ENCODE measurements at places on chromosomes 12 and 14.
A peak's percentile ranks its signal among the peaks of the same experiment; 100 is the strongest.

DNA sequence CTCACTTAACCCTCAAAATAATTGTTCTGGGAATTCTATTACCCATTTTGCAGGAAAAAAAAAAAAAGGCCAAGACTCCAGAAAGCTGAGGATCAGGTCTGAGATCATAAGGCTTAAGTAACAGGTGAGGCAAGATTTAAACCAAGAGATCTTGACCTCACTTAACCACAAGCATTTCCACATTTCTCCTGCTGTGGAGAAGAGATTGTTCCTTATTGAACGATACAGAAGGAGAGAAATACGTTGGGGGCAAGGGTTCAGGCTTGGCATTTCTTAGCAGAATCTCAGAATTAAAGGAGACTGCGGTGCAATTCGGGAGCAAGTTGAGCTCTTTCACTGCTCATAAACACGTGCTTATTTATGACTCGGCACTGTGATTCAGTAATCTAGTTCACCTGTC lies 885.3 kb upstream of the TMEM132C start:
- no peak for DNase-seq

GRCh38 chr12:120101182-120101581 lies 15.4 kb downstream of the RAB35 start:
- DNase-seq, result no peak

DNA sequence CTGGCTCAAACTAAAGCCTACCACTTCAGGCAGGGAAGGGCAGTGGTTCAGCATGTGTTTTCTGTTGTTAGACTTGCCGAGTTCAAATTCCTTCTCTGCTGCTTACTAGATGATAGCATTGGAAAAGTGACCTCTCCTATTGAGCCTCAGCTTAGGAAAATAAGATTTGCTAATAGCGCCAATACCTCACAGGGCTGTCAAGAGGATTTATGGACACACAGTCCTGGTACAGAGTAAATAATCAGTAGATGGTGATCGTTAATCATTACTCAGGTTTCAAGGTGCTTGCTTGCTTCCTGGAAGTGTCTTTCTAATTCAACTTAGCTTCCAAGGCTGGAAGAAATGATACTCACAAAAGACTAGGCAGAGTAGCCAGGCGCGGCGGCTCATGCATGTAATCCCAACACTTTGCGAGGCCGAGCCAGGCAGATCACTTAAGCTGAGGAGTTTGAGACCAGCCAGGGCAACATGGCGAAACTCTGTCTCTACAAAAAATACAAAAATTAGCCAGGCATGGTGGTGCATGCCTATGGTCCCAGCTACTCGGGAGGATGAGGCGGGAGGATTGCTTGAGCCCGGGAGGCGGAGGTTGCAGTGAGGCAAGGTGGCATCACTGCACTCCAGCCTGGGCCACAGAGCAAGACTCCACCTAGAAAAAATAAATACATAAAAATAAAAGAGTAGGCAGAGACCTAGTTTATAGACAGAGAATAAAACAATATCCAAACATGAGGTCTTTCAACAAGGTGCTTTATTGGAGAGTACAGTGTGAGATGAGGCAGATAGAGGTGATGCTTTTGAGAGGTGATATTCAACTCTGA lies 6.0 kb downstream of the PLA2G1B start:
- DNase-seq, result no peak

DNA sequence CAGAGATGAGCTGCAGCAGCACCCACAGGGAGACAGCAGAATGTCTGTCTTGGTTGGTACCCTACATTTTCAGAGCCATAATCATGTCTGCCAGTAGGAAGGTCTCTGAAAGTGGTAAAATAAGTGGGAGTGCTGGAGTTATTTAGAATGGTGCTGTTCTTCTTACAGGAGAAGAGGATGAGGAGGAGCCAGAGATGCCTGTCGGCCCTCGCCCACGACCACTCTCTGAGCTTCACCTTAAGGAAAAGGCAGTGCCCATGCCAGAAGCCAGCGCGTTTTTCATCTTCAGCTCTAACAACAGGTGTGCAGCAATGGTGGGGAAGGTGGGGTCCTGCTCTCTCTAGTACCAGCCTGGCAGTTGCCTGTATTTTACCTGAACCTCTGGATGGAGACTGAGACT lies 201.7 kb upstream of the FKBP4 start:
- no peak for DNase-seq

- DNase-seq, result peak; percentile 43
Measured at GRCh38 chr12:39441963-39442830, 723 bp downstream of the KIF21A start.

DNA sequence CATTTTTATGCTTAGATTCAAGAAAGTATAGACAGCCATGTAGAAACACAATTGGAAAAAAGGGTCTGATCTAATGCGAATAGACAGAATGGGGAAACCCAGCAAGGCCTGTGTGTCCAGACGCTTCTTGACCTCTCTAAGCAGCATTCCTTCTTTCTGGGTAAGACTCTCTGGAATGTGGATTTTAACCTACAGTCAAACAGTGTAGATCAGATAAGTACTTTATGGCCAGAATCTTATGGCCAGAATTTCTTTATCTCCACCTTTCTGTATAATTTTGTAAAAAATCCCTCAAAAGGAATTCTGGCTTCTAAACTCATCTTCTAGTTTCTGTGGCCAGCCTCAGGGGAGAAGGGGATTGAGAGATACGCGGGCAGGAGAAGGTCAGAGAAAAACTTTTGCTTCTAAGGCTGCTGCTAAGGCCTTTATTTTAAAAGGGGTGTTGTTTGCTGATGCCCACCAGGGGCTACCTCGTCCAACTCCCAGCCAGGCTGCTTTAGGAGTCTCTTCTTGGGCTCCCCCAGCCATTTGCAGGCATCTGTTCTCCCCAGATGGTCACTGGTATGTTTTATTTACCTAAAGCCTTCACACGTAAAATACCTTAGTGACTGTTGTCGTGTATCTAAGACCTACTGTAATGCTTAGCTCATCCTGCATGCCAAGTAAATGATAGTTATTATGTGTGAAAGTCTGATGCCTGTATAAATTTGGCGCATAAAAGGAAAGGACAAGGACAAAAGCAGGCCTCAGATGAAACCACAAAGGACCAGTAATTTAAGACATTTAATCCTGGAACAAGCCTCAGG lies 68.4 kb downstream of the ANO6 start:
- DNase-seq, result no peak

DNA sequence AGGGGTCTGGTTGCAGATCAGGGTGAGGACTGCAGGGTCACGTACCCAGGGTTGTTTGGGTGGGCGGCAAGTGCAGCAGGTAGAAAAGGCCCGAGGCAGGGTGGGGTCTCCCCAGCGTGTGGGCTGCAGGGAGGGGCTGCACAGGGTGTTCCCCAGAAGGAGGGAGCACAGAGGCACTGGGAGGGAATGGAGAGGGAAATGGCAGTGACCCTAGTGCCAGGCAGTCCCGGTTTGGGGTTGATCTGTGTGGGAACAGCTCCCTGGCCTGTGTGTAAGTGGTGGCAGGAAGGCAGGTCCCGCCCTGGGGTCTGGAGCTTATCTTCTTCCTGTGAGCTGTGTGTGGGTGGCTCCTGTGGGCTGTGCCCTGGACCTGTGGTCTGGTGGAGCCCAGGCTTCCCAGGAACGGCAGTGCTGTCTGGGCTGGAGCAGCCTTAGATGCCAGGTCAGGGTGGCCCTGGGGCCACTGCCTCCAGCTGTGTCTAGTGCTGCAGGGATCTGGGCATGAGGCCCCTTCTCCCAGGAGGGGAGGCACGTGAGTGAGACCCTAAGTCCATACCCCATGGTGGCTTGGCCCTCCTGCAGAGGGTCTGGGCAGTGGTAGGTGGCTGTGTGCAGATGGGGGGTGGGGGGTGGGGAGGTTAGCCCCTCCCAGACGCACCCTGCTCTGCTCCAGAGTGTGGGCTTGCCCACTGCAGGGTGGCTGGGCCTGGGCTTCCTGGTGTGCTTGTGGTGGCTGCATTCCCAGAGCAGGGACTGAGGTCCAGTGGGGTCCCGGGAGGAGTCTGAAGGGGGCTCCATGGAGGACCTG lies 363.5 kb downstream of the TMEM121 start:
- DNase-seq, result no peak

DNA sequence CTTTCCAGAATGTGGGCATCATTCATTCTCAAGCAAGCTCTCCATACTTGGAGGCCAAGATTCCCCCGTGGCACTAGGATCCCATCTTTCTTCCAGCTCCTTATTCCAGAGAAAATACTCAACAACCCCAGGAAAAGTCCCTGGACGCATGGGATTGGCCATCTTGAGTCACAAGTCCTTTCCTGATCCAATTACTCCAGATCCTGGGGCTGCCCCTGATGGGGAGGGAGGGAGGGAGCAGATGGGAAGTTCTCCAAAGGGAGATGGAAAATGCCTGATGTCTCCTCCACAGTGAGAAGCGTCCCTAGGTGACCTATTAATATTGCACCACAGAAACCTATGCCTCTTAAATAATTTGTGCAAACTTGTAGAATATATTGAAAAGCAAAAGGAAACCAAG lies 12.4 kb upstream of the KCNK13 start:
- no peak for DNase-seq

GRCh38 chr14:93309427-93309966 lies 23.3 kb downstream of the BTBD7 start:
- no peak for DNase-seq

GRCh38 chr14:49882826-49883694 lies 9.8 kb upstream of the ARF6 start:
- DNase-seq, result no peak

Measured in NCI-H774 (cell line).